Diencephalon (tissue), 1 donor: ENCODE measurements at places on chromosomes 2 and 18. TPM values are rescaled to one million over a fixed set of nuclear protein-coding genes. Genes with fewer than 3 reads are reported as not detected.

ALLC gene
- total RNA-seq = not detected

MPP4 gene
- total RNA-seq = 0.23 TPM

DNAH7 gene
- 21.7 TPM for total RNA-seq

MMADHC gene
- 102 TPM for total RNA-seq

LHCGR gene
- total RNA-seq = 0.23 TPM

KLHL29 gene
- total RNA-seq = 16.1 TPM

IL36G gene
- not detected for total RNA-seq

TRABD2A gene
- 2.5 TPM for total RNA-seq

PTH2R gene
- total RNA-seq = 3.9 TPM

VWC2L gene
- 30.0 TPM for total RNA-seq

FAM110C gene
- total RNA-seq = 2.3 TPM

RRM2 gene
- 14.1 TPM for total RNA-seq

PROKR1 gene
- total RNA-seq = 1.8 TPM

CTLA4 gene
- 0.23 TPM for total RNA-seq

ZNF512 gene
- total RNA-seq = 56.7 TPM

KCNG2 gene
- 0.69 TPM for total RNA-seq

KRTCAP3 gene
- 0.46 TPM for total RNA-seq

TMEM214 gene
- 14.5 TPM for total RNA-seq

OSBPL6 gene
- 14.1 TPM for total RNA-seq

C1GALT1C1L gene
- 0.92 TPM for total RNA-seq

ACOXL gene
- 0.23 TPM for total RNA-seq

DSG4 gene
- not detected for total RNA-seq

NCKAP5 gene
- 11.5 TPM for total RNA-seq

CD302 gene
- total RNA-seq = 6.7 TPM

STAT4 gene
- total RNA-seq = 16.1 TPM

BCL2 gene
- 21.2 TPM for total RNA-seq

ZNF385B gene
- total RNA-seq = 4.6 TPM

CXCR1 gene
- not detected for total RNA-seq

PLGLB2 gene
- total RNA-seq = 1.6 TPM

ATP5F1A gene
- 647 TPM for total RNA-seq

COL4A4 gene
- total RNA-seq = 2.1 TPM

LBX2 gene
- not detected for total RNA-seq

DSG1 gene
- 0.23 TPM for total RNA-seq

DYNAP gene
- not detected for total RNA-seq

NXPH2 gene
- total RNA-seq = 19.4 TPM

SERPINB3 gene
- total RNA-seq = not detected

SUCLG1 gene
- 132 TPM for total RNA-seq

PARD6G gene
- 7.6 TPM for total RNA-seq

IL1F10 gene
- total RNA-seq = not detected

FN1 gene
- 156 TPM for total RNA-seq

RTKN gene
- 11.1 TPM for total RNA-seq

RBM44 gene
- 2.8 TPM for total RNA-seq

DSC2 gene
- total RNA-seq = 4.2 TPM

GALR1 gene
- total RNA-seq = 7.8 TPM

ASPRV1 gene
- total RNA-seq = 3.0 TPM

ERBB4 gene
- 78.7 TPM for total RNA-seq

CNTNAP5 gene
- total RNA-seq = 66.2 TPM

CTNNA2 gene
- 291 TPM for total RNA-seq

TMEM150A gene
- 2.5 TPM for total RNA-seq

TNFAIP6 gene
- 1.2 TPM for total RNA-seq

UGT1A10 gene
- total RNA-seq = not detected

ALKAL2 gene
- 1.4 TPM for total RNA-seq

FAM161A gene
- total RNA-seq = 26.5 TPM

CEBPZOS gene
- total RNA-seq = 21.9 TPM

EMILIN2 gene
- 1.8 TPM for total RNA-seq
